AG04450 (cell line): ENCODE measurements at places on chromosomes 1 and 21.

DNA sequence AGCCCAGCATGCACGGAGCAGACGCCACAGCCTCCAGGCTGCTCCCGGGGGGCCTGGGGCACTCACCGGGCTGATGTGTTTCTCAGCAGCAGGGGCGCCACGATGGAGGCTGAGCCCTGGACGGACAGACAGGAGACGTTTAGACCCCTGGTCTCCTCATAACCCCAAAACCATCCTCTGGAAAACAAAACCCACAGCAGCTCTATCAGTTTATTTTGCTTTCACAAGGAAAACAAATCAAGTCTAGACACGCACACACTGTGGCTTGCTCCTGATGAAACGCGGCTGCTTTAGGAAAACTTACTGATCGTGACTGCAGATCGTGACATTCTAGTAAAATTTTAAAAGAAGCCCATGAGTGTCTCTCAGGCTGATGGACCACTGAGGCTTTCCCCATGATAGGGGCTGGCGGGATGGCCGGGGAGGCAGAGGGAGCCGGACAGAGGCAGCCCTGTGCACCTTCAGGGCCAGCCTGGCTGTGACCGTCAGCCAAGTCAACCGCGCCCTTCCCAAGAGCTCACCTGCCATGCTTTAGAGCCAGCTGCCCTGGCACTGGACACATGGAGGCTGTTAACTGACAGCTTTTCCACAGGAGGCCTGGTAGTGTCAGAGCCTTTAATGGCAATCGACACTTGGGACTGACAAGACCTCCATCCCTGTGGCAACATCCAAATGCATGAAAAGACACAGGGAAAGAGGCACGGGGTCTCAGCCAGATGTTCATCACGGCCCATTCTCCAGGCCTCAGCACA, 5.2 kb downstream of the POFUT2 start:
- no peak for DNase-seq

GRCh38 chr1:6512908-6513280, 21.4 kb upstream of the PLEKHG5 start:
- no peak for DNase-seq

DNA sequence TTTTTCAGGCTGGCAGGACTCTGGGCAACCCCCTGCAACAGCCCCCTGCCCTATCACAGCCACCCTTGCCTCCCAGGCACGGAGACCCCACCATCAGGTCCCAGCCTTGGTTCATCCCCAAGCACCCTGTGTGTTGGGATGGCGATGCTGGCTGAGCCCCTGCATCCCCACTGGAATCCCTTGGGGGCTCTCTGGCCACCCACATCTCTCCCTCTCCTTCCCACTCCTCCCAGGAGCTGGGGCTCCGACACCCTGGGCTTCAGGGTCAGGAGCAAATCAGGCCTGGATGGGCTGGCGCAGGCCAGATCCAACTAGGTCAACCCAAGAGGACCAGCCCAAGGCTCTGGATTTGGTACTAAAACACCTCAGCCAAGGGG, 25.9 kb downstream of the COL6A1 start:
- no peak for DNase-seq

- no peak for DNase-seq
Measured at GRCh38 chr1:245677461-245678240, 522.9 kb downstream of the KIF26B start.

DNA sequence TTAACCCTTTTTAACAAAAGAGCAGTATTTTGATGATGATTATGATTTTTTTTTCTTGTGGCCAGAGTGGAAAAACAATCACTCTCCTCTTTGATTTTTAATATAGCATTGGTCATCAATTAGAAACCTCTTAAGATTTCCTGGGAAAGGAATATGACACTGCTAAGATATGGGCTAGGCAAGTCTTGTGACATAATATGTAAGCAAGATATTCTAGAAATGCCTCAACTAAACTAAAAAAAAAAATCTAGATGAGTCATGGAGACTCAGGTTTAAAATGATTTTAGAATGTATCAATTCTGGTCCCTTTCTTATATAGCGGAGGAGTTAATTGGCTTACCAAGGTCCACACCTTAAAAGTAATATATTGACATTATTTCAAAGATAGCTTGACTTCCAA, 60.3 kb upstream of the JUN start:
- no peak for DNase-seq

- no peak for DNase-seq
Measured at GRCh38 chr1:63190171-63190570, 132.2 kb upstream of the FOXD3 start.

DNA sequence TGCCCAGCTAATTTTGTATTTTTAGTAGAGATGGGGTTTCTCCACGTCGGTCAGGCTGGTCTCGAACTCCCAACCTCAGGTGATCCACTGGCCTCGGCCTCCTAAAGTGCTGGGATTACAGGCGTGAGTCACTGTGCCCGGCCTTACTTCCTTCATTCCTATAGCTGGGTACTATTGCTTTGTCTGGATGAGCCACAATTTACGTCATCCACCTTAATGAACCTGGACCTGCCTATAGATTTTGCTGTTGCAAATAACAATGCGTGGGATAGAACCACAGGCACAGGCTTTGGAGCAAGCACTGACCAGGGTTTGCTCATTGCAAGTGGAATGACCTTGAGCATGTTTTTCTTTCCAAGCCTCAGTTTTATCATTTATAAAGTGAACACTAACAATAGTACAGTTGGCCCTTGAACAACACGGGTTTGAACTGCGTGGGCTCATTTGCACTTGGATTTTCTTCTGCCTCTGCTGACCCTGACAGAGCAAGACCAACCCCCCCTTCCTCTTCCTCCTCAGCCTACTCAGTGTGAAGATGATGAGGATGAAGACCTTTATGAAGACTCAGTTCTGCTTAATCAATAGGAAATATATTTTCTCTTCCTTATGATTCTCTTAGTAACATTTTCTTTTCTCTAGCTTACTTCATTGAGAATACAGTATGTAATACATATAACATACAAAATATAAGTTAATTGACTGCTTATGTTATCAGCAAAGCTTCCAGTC, 33.3 kb upstream of the BECN2 start:
- DNase-seq, result no peak

DNA sequence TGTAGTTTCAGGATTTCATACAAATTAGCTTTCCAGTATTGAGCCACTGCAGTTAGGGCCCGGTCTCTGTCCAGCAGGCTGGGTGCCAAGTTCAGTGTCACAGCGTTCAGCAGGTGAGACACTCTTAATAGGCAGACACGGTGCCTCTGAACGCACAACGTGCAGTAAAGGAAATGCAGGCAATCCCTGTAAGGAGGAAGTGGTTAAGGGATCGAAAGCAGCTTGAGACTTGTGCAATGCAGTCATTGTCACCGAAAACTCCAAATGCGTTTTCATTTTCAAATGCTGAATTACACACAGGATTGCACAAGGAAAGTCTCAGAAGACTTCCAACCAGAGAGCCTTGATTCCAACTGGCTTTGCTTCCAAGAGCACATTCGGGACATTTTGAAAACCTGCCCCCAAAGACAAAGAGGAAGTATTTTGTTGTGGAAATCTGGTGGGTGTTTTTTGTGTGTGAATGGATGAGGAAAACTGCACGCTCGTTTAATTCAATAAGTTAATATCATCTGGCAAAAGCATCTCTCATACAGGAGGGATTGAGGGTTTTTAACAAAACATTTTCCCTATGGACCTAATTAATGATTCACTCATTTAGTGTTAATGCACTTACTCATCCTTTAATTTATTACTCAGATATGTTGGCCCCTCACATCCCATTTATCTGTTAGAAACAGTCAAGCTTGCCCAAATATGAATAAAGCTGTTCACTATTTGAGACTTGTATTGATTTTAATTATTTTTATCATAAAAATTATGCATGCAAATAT, 61.6 kb downstream of the PTGS2 start:
- DNase-seq, result no peak

DNA sequence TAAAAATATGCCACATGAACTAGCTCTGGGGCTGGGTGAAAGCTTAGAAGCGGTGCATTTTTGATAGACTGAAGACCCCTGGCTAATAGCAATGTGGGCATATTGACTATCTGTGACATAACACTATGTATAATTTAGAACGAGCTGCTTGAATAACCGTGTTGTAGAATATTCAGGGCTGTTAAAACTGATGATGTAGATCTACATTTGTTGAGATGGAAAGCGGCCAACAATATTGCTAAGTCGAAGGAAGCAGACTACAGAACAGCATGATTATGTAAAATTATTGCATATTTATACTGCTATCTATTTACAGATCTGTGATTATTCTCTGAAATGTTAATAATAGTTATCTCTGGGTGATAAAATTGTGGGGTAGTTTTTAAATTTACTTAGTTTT, 41.1 kb upstream of the BCL10 start:
- DNase-seq, result no peak

DNA sequence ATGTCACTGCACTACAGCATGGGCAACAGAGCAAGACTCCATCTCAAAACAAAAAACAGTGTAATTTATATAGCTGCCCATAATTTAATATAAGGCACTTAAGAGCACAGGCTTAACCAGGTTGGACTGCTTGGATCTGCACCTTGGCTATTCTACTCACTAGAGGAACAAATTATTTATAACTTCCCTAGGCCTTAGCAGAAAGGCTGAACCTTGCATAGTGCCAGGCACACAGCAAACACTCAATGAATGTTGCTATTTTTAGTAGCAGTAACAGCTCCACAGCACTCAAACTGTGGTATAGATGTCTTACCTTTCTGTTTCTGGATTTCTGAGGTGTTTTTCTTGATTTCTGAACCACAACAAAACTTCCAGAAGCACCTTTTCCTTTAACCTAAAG, 19.8 kb downstream of the HP1BP3 start:
- DNase-seq, result no peak

DNA sequence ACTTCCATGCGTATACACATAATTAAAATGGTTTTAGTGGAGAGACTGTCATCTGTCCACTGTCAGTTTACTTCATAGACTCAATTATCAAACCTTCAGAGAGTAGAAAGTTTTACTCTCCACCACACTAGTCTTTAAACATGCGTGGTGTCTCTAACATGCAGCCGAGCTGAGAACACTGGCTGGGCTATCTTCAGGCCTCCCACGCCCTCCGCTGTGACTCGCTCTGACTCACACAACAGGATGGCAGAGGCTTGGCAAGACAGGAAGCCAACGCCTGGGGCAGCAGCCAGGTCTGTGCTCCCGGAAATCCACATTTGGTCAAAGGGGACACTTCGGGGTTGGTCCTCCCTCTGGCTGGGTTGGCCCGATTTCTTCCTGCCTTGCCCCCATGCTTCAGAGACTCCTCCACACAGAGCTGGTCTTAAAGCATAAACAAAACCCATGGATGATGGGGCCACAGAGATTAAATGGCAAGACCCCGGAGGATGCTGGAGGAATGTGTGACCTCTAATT, 22.7 kb upstream of the IFNGR2 start:
- DNase-seq, result no peak

DNA sequence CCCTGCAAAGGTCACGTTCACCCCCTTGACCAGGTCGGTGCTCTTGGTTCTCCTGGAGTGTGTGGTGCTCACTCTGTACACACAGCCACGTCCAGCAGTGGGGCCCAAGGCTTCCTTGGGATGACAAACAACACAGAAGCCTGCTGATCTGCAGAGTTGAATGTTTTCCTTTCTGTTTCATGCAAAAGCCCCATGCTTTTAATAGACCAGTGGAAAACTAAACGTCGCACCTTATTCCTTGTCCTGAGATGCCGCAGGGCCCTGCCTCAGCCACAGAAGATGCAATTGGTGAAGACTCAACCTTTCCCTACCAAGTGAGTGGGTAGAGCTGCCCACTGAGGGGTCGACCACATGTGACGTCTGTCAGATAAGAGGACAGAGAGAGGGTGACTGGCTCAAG, 5.8 kb upstream of the PDPN start:
- DNase-seq, result no peak

- DNase-seq, result no peak
Measured at GRCh38 chr21:43703035-43703880, 15.7 kb upstream of the PDXK start.

DNA sequence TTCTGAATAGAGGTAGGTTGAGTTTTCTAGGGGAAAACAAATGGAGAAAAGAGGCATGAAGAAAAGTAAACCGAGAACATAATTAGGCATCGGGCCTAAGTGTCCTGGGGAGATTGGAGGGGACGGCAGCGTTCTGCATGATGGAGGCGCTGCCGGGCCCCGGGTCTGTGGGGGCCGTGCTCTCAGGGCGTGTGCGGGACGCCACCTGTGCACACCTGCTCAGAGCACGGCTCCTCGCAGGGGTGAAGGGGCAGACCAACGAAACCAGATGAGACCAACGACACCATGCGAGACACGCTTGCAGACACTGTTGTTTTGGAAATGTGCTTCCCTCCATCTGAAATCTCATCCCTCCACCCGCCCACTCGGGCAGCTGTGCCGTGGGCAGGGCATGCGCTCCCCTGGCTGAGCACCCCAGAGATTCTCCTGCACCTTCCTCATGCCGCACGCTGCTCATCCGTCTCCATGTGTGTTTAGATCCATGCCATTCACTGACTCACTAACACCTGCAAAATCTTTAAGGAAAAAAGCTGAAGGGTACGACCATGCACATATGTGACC, 28.2 kb upstream of the TRAPPC10 start:
- no peak for DNase-seq

DNA sequence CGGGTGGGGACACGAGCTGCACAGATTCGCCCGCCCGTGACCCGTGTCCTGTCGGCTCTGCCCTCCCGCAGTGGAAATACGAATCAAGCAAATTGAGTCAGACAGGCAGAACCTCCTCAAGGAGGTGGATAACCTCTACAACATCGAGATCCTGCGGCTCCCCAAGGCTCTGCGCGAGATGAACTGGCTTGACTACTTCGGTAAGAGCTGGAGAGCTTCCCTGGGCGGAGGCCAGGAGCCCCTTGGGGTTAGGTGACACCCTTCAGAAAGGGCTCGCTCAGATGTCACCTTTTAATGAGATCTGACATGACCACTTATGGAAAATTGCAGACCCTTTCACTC, 489 bp downstream of the CDCA8 start:
- no peak for DNase-seq

DNA sequence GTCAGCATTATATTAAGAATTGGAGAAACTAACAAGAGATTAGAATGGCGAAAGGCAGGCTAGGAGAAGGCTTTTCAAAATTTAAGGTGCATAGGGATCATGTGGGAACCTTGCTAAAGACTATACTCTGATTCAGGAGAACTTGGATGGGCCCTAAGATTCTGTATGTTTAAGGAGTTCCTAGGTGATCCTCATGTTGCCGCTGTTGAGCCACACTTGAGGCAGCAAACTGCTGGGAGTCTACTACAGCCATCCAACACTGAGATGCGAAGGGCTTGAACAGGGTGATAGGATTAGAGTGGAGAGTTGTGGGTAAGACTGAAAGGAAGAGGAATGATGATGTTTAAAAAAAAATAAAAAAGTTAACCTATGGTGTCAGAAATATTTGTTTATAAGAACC, 1013.2 kb downstream of the MRPL39 start:
- no peak for DNase-seq

GRCh38 chr1:155833665-155834295, 23.2 kb downstream of the GON4L start:
- no peak for DNase-seq

DNA sequence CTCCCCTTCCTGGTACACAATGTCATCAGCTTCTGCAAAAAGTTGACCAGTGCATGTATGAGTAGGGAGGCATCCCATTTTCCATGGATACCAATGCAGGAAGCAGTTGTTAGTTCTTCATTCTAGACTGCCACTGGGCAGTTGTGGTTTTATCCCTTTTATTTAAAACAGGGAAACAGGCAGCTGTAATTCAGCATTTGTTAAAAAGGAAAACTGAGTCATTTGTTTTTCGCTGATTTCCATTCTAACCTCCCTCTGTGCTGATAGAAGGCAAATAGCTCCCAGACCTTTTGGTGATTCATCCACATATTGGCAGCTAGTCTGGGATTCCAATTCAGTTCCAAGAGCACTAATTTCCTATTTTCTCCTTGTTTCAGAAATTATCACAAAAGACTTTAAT, 21.1 kb upstream of the ABCA4 start:
- no peak for DNase-seq
